Stimulated activated CD4-positive, alpha-beta T cell treated with anti-CD3 and anti-CD28 coated beads, Interleukin-1b, Interleukin-23, amount 100 ng/mL, for 4 hours (primary cell): ENCODE measurements at places on chromosomes 1 and 21.

DNA sequence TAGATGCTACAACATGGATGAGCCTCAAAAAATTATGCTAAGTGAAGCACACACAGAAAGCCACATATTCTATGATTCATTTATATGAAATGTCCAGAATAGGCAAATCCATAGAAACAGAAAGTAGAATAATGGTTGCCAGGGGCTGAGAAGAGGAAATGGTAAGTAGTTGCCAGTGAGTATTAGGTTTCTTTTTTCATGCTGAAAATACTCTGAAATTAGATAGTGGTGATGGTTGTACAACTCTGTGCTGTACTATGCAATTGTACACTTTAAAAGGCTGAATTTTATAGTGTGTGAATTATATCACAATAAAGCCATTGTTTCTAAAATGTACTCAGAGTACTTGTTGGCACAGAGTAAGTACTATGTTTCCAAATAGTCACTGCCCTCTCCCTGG lies 15.5 kb upstream of the GFI1 start:
- no peak for DNase-seq

GRCh38 chr1:220188538-220188937 lies 83.7 kb downstream of the RAB3GAP2 start:
- no peak for DNase-seq

DNA sequence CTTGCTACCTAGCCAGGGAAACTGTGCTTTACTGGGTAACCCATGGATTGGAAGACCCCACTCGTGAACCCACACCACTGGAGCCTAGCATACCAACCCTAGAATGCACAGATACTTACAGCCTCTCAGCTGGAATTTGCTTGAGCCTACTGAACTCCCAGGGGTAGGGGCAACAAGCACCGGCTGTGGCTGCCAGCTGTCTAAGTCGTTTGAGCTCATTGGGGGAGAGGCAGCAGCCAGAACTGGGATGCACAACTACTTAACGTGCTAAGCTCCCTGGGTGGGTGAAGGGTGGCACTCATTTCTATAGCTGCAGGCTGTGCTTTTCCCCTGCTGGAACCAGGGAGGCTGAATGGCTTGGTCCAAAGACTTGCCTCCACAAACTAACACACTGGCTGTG lies 212.4 kb downstream of the ZNF648 start:
- DNase-seq: no peak

GRCh38 chr1:197101978-197102377 lies 34.9 kb upstream of the F13B start:
- no peak for DNase-seq

DNA sequence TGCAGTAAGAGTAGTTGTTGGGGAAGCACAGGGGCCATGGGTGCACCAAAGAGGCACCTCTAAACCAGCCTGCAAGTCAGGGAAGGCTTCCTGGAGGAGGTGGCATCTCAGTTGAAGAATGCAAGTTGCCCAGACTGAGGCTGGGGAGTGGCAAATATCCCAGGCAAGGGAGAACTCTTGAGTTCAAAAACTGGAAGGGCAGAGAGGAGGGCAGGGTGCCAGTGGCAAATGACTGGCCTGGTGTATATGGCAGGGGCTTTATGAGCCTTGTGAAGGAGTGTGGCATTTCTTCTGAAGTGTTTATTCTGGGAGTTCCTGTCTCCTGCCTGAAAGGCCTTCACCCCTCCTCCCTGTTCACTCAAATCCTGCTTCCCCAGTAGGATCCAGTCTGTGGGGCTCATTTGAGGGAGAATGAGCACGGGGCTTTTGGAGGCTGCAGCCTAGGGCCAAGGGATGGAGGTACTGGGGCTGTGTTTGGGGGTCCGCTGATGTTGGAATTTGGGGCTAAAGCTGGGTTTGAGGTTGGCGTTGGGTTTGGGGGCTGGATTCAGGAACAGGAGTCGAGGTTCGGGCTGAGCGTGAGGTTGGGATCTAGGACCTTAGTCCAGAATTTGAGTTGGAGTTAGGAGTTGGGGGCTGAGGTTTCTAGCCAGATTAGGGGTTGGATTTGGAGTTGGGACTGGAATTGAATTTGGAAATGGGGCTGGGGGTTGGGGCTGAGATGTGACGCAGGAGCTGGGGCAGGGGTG lies at the start of gene TMEM125:
Gene TMEM125, plus strand, starts transcription at position 357 of the 749 bp plus-strand sequence. CDS start 2,740 bp downstream, outside the sequence.
- DNase-seq: no peak

- DNase-seq: no peak
Observed at GRCh38 chr1:216531263-216532239, 108.3 kb upstream of the USH2A start.

- no peak for DNase-seq
Observed at GRCh38 chr1:3677484-3677883, 25.2 kb downstream of the TP73 start.

GRCh38 chr21:41835711-41836154 lies 43.4 kb downstream of the PRDM15 start:
- no peak for DNase-seq

DNA sequence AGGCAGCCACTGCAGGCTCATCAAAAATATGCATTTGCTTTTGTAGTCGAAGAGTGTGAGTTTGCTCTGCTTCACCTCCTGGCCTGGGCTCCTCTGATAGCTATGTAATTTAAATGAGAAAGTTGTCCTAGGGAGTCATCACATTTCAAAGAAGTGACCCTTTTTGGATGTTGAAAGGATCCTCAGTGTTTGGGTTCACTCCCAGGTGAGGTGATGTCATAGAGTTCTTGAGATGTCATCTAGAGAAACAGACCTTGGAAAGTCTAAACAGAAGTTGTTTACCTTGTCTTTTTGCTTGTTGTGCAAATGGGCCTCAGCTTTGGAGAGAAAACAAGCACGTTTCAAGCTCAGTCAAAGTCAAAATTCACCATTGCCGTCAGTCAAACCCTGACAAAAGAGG lies 92.0 kb upstream of the BARHL2 start:
- no peak for DNase-seq

DNA sequence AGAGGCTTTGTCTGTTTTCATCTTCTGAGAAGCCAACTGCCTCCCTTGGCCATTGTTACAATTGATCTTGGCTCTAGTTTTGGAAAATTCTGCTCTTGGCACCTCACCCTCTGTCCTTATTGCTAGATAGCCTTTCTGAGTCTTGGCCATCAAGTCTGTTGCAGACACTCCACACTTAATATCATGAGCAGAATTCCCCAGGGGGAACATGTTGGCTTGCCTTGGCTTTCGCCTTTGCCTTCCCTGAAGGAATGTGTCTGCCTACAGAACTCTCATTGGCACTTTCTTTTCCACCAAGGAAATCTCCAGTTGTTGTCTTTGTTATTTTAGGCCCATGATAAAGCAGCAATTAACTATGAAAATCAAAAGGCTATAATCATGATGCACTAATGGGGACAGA lies 42.7 kb upstream of the LDLRAP1 start:
- DNase-seq: no peak

- DNase-seq: peak; percentile 79
Observed at GRCh38 chr1:162497723-162498495, at the start of gene UHMK1. UHMK1 (plus strand) TSS chr1:162497818; CDS start chr1:162498001, 183 bp downstream.

DNA sequence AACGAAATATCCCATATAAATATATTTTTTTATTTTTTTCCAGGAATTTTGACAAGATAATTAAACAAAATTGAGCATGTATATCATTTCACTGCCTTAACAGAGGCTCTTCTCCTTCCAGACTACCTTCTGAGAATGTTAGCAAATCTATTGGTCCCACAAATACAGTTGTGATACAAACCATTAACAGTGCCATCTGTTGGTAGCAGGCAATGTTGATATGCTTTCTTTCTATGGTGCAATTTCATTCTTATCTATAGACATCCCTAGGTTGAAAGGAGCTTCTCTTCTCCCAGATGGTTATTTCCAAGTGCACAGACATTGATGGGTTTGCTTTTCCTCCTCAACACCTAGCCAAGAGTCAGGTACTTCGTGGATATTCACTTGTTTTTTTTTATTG lies 303.6 kb downstream of the USH2A start:
- DNase-seq: no peak

DNA sequence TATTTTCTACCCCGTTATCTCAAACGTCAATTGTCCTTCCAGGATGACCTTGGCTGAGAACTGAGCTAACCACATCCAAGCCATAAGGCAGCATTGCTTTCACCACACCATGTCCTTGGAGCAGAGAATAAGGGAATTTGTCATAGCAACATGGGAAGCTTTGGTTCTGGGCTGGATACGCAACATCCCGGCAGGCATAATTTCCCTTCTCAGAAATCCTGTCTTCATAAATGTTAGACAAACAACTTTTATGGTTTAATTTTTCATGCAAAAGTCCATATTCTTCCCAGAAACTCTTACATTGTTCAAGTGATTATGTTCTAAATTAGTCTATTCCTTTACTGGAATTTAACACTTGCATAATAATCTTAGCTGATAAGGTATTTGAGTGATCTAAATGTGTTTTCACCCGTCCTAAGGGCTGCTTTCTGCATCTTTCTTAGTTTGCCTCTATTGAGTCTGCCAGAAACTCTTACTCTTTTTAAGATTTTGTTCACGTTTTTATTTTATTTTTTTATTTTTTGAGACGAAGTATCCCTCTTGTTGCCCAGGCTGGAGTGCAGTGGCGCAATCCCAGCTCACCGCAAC lies 51.8 kb downstream of the KCNJ15 start:
- no peak for DNase-seq

DNA sequence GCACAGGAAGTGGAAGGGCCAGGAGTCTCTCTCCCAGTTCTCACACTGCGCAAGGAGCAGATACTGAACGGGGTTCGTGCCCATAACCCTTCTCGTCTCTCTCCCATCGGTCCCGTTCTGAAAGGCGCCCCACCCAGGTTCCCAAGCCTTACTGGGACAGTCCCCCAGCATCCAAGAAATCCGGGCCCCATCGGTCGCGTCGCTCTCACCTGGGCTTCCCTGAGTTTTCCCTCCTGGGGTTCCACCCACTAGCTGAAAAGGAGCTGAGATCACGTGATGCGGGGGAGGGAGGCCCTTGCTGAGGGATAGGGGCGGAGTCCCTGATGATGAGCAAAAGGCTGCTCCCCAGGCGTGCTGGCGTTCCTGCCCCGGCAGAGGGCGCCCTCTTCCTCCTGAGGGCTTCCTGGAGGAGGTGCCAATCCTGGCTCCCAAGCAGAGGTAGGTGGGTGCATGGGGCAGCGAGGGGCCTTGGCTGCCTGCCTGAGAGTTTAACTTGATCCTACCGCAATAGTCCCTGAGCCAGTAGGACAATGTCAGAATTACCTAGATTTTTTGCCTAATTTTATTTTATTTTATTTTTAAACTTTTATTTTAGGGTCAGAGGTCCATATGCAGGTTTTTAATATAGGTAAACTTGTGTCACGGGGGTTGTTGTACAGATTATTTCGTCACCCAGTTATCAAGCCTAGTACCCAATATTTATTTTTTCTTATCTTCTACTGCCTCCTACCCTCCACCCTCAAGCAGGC lies at the start of gene SPOCD1:
Gene SPOCD1, minus strand, starts transcription at position 271 of the 749 bp plus-strand sequence. CDS start 689 bp downstream, outside the sequence.
- peak; percentile 78 for DNase-seq

GRCh38 chr21:34202553-34203372 lies 129.4 kb downstream of the MRPS6 start:
- no peak for DNase-seq

DNA sequence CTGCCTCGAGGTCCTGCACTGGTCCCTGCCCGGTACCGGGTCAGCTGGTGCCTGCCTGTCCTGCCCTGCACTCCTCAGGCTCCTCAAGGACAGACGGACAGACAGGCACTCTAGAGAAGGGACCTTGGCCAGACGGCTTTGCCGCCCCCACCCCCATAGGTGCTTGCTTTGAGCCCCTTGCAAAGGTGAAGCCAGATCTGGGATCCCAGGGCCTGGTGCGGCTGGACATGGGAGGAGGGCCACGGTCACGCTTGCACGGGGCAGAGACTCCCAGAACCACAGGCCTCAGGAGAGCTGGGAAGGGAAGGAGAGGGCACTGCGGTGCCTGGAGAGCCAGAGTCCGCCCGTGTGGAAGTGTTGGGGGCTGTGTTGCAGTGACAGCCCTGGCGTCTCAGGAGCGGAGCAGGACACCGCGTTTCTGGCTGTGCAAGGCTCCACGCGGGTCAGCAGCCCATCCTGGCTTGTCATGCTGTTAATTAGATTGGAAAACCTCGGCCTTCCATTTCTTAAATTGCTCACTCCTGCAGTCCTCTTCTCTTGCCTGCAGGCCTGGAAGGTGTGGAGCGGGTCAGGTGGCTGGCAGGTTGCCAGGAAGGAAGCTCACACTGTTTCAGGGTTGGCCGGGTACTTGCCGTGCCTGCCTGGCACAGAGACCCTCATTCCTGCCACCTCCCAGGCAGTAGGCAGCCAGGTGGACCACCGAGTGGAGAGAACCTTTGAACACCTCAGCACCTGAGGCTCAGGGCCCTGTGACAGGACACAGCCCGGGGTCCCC lies 16.3 kb downstream of the COL18A1 start:
- DNase-seq: no peak

DNA sequence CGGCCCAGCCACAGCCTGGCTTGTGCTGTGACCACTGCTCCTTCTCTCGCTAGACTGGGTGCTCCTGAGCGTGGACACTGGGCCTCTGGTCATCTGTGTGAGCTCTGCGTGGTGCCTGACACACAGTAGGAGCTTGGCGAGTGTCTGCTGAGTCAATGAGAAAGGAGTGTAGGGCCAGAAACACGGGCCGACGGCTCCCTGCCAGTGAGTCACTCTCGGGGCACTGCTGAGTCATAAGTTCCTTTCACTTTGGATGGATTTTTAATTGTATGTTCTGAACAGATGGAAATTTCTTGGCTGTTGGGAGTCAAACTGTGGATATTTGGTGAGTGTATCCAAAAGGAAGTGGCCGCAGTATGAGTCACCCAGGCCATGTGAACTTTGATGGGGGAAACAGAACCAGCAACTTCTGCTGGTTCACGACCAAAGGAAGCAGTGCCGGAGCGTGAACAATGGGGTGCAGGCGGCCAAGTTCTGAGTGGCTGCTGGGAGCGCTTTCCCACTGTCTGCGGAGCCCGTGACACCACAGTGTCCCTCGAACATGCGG lies 41.0 kb upstream of the COL18A1 start:
- peak; percentile 25 for DNase-seq

DNA sequence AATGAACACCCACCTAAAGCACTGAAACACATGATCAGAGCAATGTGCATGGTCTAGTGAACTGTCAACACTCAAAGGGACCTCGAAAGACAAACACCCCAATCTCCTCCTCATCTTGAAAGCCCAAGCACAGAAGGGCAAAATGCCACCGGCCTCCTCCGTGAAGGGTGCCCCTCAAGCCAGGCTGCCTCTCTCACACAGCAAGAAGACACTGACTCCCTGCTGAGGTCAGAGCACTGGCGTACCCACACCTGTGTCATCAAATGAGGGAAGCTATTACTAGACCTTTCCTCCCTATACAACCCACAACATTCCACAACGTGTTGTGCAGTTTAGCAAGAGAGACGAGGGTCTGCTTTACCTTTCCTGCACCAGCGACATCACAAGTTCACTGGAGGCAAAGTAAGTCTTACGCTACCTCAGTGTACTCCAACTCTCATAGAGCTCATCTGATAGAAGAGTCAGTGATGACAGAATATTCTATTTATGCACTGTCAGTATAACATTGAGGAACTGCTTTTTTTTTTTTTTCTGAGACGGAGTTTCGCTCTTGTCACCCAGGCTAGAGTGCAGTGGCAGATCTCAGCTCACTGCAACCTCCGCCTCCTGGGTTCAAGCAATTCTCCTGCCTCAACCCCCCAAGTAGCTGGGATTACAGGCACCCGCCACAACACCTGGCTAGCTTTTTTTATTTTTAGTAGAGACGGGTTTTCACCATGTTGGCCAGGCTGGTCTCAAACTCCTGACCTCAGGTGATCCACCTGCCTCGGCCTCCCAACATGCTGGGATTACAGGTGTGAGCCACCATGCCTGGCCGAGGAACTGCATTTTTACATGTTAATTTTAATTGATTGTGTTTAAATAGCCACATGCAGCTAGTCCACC lies 3.3 kb downstream of the SH3BP5L start:
- DNase-seq: no peak
